ENCODE measurements at places on chromosomes 3 and 15.
A peak's percentile ranks its signal among the peaks of the same experiment; 100 is the strongest.

DNA sequence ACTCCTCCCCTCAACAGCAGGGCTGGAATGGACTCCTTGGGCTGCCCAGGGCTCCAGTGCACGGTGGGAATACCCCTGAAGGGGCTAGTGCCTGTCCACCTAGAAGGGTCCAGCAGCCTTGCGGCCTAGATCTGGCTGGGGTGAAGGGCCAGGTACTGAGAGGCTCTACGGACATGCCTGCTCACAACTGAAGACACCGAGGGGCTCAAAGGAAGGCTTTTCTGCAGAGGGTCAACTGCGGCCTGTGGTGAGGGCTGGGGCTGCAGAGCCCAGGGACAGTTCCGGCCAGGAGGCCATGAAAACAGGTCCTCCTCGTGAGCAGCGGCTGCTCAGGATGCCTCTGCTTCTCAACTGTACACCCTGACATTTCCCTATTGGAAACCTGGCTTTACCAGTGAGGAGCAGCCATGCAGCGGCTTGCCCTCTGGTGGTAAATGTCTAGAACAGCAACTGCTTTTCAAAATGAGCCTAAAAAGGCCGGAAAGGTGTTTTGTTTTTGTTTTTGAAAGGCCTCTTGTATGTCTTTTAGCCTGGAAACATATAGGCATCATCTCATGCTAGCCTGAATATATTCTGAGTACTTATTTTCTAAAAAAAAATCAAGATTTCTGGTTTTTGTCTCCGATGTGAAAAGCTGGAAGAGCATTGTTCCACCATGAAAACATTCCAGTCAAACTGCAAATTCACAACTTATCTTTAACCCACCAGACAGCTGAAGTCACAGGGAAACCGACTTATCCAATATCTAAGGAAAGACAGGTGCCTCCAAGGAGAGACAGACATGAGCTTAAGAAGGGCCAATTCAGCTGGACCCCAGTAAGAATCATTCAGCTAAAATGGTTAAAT, 163.4 kb downstream of the KLF13 start:
- DNase-seq: no peak

GRCh38 chr3:30141178-30141581, 465.2 kb upstream of the TGFBR2 start:
- no peak for DNase-seq

GRCh38 chr15:66293419-66294156, at the start of gene DIS3L:
DIS3L (plus strand) TSS chr15:66293568; CDS start chr15:66293597, 29 bp downstream.
- peak; percentile 54 for DNase-seq

DNA sequence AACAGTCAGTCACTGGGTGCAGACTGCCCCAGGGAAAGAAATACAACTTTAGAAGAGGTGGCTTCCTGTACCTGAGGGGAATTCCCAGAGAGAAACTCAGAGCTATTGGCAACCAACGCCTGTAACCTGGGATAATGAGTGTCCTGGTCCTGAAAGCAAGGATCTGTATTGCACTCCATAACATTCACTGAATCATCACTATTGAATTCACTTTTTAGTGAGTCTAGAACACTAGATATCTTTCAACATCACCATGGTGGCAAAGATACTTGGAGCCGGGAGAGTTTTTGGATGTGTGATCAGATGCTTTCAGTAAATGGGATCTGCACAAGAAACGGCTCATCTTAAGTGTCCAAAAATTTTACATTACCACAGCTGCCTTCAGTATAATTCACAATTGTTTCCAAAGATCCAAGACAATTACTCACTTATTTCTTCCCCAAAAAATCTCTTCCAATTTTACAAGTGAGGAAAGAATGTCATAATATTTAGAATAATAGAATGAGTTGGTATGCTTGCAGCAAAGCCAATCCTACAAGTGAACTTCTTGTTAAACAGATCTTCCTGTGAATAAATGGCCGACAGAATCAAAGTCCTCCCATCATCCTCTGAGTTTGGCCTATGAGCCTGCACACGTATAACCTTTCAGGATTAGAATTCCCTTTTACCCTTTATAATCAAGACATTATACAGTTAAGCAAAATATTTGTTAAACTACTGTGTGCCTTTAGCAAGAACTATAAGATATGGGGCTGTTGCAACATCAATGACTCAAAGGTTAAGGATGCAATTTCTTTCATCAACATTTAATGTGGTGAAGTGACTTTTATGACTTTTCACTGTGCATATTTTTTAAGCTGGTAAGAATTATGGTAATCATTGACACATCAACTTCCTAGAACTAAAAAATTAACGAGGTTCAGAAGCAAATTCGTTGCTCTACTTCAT, 243.3 kb upstream of the COL8A1 start:
- no peak for DNase-seq

- no peak for DNase-seq
Measured at GRCh38 chr3:10108091-10108490, at the start of gene FANCD2OS. FANCD2OS (minus strand) TSS chr3:10108255; CDS start chr3:10104774, 3,481 bp downstream.

DNA sequence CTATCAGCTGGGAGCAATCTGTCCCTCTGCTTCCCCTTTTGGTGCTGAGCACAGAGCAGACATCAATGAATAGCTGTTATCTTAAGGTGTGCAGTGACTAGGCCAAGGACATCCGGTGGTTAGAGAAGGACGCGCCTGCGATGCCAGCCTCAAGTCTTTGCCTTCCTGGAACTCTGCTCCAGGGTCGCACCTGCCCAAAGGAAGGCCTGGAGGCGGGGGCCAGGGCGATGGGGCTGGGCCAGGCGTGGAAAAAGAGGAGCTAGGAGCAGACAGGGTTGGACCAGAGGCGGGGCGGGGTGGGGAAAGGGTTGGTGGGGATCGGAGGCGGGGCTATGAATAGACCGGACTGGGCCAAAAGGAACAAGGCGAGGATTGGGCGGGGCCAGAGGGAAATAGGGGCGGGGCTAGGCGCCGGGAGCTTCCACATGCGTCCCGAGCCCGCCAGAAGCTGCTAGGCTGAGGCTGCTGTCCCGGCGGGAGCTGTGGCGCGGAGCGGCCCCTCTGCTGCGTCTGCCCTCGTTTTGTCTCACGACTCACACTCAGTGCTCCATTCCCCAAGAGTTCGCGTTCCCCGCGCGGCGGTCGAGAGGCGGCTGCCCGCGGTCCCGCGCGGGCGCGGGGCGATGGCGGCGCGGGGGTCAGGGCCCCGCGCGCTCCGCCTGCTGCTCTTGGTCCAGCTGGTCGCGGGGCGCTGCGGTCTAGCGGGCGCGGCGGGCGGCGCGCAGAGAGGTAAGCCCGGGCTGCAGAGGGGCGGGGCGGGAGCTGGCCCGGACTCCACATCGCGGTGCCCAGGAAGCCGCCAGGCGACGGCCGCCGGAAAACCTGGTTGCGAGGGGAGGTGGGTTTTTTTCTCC, at the start of gene CHRNA5:
Gene CHRNA5 (plus strand): TSS at position 424 of the 854 bp plus-strand sequence. CDS start 200 bp downstream, at position 624.
- peak; percentile 72 for DNase-seq

GRCh38 chr3:37536840-37537239, 324.8 kb upstream of the CTDSPL start:
- DNase-seq: no peak

GRCh38 chr3:57949785-57950615, 58.2 kb upstream of the FLNB start:
- no peak for DNase-seq

GRCh38 chr3:112327371-112327951, 5.5 kb upstream of the CD200 start:
- no peak for DNase-seq

DNA sequence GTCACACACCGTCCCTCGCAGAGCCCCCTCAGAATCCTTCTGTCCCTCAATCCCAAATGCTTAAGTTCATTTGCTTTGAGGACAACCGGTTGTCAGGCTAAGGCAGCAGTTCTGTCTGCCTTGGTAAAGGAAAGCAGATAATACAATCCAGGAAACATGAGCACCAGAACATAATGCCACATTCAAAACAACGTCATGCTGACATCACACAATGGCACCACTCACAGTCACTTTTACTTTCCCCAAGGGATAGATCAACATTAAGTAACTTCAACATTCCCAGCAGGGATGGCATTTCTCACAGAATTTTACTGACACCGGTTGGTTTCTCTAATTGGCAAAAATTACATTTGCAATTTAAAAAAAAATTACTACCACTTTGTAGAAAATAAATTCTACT, 74.6 kb upstream of the PSMD6 start:
- no peak for DNase-seq

DNA sequence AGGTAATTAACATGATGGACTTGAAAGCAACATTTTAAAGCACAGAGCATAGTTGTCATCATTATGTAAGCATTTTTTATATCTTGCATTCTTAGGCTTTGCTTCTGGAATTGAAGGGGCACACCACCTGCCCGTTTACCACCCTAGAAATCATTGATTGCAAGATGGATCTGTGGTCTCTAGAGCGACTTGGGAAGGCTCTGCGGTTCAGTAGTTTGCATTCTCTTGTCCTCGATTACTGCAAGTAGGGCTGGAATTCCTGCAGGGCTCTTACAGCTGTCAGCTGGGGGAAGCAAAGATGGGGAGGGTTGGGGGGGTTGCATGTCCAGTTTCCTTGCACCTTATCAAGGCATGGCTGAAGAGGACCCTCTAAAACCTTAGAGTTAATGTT, 56.7 kb upstream of the RNF7 start:
- no peak for DNase-seq

- DNase-seq: no peak
Measured at GRCh38 chr3:104723000-104723399, 643.7 kb upstream of the ALCAM start.

GRCh38 chr15:62877276-62877857, 165.2 kb upstream of the TPM1 start:
- no peak for DNase-seq

- no peak for DNase-seq
Measured at GRCh38 chr15:101482526-101483371, 6.8 kb downstream of the PCSK6 start.

DNA sequence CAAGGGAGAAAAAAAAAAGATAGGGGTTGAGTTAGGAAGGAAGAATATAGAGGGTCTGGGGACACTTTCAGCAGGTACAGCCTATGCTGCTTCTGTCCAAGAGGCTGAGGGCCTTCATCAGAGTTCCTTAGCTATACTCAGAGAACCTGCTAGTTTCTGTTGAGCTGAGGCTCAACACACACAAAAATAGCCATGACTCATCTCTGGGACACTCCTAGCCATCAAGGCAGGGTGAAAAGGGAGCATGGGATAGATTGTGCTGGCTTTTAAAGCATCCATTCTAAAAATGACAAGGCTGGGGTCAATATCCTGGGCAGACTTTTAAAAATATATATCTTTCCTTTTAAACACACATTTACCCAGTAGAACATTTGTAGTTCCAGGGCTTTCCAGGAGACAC, 2.8 kb upstream of the RTP2 start:
- no peak for DNase-seq

- no peak for DNase-seq
Measured at GRCh38 chr3:29759411-29760225, 478.7 kb downstream of the RBMS3 start.

- DNase-seq: no peak
Measured at GRCh38 chr3:133561679-133562078, 11.8 kb upstream of the CDV3 start.

All from stimulated activated CD4-positive, alpha-beta T cell treated with anti-CD3 and anti-CD28 coated beads, Interleukin-2, amount 100 ng/mL, for 48 hours (primary cell).